G401 (cell line): ENCODE measurements at places on chromosomes 1 and 21. TPM values are rescaled to one million over a fixed set of nuclear protein-coding genes. Genes with fewer than 3 reads are reported as not detected.

DNA sequence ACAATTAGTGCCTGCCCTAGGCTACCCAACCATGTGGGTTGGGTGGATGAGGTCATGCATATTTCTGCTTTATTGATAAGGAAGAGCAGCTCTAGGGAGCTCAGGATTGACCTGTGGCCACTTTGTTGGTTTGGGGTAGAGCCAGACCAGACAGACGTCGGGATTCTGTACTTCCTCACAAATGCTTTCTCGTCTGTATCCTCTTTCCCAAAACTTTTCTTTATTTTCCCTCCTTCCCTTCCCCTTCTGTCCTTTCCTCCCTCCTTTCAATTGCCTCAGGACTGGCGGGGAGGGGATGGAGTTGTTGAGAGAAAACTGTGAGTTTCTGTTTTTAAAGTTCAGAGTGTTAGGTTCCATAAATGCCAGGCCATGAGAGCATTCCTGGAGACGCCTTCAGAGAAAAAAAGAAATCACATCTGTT is 68.0 kb downstream of the UCK2 start:
- no peak for DNase-seq

Gene AUNIP
- 28.9 and 29.4 TPM in 2 replicates for total RNA-seq

- no peak for DNase-seq
Measured at GRCh38 chr21:46079352-46080170, 18.4 kb upstream of the COL6A2 start.

DNA sequence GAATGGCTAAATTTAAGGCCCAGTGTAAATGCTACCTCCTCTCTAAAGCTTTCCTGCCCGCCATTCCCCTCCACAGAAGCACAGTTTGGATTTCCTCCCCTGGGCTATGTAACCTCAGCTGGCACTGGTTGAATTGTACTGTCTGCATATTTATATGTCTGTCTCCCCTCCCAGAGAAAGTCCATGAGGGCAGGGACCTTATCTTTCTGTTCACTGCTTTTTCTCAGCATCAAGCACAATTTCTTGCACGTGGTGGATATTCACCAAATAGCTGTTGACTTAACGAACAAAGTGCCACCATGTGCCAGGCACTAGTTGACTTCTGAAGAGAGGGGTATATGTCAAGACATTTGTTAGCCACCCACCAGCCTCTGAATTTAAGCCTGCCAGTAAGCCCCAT is 9.5 kb upstream of the PDIK1L start:
- DNase-seq = no peak

DNA sequence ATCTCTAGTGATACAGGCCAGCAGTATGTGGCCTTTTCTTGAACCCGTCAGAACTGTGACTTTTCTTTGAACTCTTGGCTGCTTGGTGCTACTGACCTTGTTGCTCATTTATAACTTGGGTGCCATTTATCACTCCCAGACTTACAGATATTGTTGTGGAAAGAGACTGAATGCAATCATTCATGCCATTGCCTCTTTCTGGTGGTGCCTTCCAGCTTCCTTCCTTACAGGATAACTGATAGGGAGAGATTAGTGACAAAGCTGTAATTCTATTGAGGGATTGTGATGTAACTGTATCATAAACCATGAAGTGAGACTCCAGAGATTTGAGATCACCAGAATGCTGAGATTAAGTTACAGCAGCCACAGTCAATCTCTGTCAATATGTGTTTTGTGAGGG is 256.5 kb downstream of the USP25 start:
- no peak for DNase-seq
